ENCODE measurements at places on chromosomes 4 and X.

DNA sequence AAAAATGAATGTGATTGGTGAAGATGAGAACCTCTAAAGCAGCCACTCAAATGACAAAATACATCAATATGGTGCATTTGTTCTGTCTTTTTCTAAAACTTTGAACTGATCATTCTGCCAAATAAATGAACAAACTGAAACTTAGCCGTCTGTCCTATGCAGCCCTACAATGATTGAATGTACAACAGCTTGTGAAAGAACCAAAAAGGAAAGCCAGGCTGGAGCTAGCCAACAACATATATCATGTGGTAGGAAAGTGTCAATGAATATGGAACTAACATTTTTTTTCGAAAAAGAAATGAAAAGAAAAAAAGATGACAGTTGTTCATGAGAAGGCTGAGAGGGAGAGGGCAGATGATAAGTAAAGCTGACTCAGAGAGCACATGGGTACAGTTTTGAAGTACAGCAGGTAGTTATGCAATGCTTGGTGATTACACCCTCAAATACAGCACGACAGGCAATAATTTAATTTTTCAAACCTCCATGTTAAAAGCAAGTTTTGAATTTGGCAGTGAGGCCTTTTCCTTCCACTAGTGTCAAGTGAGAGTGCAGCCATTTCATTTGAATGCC is 21.2 kb upstream of the SLC7A11 start:
- H3K4me1 ChIP-seq, result peaks cover 2% of the 10 kb centered on the region
- DNase-seq, result no peak
- no peaks in the 10 kb centered on the region for H3K27me3 ChIP-seq
- H3K36me3 ChIP-seq, result no peaks in the 10 kb centered on the region

GRCh38 chr4:20723019-20723418 is 22.8 kb downstream of the PACRGL start:
- H3K4me3 ChIP-seq, result no peak overlapping the region
- H3K4me1 ChIP-seq, result no peaks in the 10 kb centered on the region
- no peaks in the 10 kb centered on the region for H3K27me3 ChIP-seq
- no peak for DNase-seq
- H3K27ac ChIP-seq, result peak overlapping the region; percentile 7

- no peak for DNase-seq
- H3K4me1 ChIP-seq, result peaks cover 19% of the 10 kb centered on the region
- no peaks in the 10 kb centered on the region for H3K36me3 ChIP-seq
Measured at GRCh38 chr4:159015841-159016240, 87.0 kb upstream of the RAPGEF2 start.

DNA sequence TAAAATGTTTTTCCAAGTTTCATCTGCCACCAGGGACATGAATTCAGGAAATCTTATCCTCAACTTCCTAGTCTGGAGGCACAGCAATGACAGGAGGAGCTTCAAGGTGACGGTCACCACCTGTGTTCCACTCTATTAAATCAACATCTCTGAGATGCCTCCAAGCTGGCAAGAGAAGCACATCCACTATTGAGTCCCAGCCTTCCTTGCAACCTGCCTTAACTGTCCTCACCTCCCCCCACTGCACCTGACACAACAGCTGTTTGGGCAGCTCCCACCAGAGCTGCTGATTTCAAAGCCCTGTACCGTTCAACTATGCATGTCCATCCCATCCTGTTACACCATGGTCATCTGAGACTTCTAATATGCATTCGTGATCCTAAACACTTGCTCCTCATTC is 123.4 kb downstream of the COL25A1 start:
- no peak overlapping the region for H3K4me3 ChIP-seq
- H3K27me3 ChIP-seq, result no peaks in the 10 kb centered on the region
- peaks cover 25% of the 10 kb centered on the region for H3K4me1 ChIP-seq
- no peaks in the 10 kb centered on the region for H3K36me3 ChIP-seq
- no peak for DNase-seq
- H3K27ac ChIP-seq, result peak overlapping the region; percentile 89
